KG1 (cell line): ENCODE measurements at places on chromosomes 2 and 18.

DNA sequence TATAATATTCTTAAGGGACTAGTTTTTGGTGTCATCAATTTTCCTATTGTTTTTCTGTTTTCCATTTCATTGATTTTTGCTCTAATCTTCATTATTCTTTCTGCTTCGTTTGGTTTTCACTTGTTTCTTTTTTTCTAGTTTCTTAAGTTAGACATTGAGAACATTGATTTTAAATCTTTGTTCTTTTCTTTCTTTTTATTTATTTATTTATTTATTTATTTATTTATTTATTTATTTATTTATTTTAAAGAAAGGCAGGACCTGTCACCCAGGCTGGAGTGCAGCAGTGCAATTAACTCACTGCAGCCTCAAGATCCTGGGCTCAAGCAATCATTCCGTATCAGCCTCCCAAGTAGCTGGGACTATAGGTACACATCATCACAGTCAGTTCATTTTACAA lies 7.0 kb upstream of the FMNL2 start:
- no peak for DNase-seq

DNA sequence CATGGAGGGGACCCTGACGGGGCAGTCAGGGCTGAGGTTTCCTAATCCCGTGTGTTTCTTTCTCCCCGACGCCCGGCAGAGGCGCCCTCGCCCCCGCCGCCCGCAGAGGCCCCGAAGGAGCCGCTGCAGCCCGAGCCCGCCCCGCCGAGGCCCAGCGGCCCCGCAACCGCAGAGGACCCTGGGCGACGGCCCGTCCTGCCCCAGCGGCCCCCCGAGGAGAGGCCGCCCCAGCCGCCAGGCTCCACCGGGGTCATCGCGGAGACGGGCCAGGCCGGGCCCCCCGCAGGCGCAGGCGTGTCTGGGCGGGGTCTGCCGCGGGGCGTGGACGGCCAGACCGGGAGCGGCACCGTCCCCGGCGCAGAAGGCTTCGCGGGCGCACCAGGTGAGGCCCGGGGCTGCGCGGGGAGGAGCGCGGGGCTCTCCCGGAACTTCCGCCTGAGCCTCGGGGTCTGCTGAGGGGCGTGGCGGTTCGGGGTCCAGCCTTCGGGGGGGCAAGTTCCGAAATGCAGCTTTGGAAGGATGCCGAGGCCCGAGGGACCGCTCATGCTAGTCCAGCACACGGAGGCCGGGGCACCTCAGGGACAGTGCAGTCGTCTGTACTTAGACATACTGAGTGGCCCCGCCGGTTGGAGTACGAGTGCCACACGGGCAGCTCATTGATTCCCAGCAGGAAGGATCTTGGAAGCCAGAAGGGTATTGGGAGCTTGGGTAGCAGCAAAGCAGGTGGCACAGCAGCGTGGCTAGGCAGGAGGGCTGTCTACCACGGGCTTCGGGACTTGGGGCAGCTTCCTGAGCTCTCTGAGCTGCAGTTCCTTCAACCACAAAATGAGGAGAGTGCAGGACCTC lies 60.1 kb downstream of the EMILIN2 start:
- DNase-seq = no peak

DNA sequence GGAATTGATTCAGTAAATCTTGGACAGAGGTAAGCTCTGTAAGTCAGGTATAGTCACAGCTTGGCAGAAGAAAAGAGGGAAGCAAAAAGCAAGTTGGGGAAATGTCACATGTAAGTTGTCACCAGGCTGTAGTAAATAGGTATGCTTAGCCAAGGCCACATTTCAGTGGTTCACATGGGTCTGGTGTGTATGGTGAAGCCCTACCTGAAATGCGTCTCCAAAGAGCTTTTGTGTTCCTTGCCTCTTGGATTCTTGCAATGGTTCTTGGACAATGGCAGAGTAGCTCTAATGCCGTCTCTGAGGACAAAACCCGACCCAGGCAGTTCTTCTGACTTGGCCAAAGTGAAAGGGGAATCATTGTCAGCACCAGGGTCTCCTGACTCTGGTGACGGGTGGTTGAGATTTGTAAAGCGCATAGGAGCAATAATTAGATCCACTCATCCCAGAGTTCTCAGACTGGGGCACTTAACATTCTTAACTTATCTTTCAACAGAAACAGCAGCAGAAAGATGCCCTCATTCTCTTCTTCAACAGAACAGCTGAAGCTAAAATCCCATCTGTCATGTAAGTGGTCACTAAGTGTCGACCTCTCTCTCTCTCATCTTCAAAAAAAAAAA lies 34.4 kb upstream of the RPL37A start:
- DNase-seq = no peak

DNA sequence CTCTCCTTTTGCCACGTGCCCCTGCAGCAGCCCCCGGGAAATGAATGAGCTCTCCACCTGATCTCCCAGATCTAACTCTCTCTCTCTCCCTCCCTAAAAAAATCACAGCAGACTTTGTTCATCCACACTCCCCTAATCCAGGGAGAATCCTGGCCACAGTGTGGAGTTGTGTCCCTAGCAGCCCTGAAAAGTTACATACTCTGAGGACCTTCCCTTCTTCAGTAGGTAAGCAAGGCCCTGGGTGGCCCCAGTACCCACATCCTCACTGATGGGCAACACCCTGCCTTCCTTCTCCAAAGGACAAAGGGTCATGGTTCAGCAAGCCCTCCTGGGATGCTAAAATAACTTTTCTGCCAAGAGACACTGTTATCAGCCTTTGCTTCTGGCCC lies 76.9 kb upstream of the GLI2 start:
- no peak for DNase-seq

DNA sequence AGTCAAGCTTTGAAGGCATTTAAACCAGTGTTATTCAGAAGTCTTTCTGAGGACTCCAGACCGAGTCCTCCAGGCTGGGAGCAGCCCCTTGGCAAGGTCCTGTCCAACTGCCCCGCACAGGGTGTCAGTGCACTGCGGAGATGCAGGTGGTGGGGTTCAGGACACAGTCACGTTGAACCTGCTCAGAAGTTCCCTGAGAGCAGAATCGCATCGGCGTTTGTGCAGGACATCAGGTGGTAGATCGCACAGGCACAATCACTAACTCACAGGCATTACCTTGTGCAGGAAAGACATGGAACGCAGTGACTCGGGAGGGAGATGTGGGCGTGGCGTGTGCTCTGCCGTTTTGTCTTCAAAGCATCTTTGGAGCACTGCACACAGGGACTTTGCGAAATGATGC lies 10.4 kb downstream of the COPS9 start:
- no peak for DNase-seq

GRCh38 chr2:182713601-182714000 lies 2.5 kb upstream of the DNAJC10 start:
- peak; percentile 22 for DNase-seq

- DNase-seq = no peak
Observed at GRCh38 chr2:237618449-237618848, 8.9 kb upstream of the LRRFIP1 start.

GRCh38 chr2:7524195-7524594 lies 607.0 kb downstream of the RNF144A start:
- no peak for DNase-seq

- DNase-seq = no peak
Observed at GRCh38 chr18:75124551-75124950, 84.4 kb downstream of the PTGR3 start.

DNA sequence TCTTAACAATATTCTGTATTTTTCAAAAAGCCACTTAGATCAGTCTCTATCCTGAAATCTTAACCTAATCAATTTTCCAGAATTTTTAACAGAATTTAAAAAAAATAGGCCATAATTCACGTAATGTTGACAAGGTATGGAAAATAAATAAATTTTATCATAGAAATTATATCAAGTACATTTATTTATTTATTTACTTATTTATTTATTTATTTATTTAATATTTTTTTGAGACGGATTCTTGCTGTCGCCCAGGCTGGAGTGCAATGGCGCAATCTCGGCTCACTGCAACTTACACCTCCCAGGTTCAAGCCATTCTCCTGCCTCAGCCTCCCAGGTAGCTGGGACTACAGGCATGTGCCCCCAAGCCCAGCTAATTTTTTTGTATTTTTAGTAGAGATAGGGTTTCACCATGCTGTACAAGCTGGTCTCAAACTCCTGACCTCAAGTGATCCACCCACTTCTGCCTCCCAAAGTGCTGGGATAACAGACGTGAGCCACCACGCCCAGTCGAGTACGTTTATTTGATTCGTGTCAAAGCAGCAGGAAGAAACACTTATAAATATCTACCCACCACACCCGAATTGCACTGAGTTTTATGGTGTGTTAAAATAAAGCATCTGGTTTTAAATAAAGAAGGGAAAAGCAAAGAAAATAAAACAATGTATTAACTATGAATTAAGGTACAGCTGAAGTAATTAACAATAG lies 60.1 kb downstream of the DSC3 start:
- DNase-seq = no peak

DNA sequence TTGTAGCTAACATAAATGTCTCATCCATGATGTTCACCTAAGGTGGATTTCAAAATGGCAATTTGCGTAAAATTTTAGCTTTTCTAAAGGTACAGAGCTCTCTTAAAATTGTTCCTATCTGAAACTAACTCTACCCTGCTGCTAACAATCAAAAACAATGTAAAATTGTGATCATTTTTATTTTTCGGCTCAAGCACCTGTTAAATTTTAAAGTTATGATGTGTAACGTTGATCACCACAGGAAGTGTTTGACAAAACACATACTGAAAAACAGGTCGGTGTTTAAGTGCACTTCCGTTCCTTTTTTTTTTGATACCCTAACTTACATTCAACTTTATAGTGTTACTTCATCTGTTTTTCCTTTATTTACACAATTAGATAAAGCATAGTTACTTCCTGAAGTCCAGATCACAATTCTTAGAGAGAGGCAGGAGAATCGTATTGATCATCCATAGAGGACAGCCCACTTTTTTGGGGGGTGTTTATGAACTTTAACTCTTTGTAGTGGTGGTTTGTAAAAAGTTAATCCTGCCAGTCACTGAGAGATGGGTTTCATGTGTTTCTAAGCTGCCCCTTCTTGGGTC lies 6.0 kb upstream of the NCK2 start:
- no peak for DNase-seq

GRCh38 chr2:98013407-98014042 lies 17.8 kb upstream of the TMEM131 start:
- DNase-seq = no peak

DNA sequence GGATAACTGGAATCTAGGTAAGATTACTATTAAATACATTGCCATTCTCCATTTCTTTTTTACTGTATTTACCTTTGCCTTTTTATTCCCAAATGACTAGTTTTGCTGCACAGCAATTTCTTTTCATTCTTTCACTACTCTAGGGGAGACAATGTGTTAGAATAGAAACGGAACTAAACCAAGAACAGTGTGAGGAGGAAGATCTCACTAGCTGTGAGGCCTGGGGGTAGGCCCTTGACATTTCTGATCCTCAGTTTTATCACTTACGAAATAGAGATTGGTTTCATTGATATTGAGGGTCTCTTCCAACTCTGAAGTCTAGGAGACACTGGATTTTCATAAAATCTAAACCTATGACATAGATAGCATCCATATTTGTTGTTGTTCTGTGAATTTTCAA lies 191.1 kb downstream of the IKZF2 start:
- DNase-seq = no peak

DNA sequence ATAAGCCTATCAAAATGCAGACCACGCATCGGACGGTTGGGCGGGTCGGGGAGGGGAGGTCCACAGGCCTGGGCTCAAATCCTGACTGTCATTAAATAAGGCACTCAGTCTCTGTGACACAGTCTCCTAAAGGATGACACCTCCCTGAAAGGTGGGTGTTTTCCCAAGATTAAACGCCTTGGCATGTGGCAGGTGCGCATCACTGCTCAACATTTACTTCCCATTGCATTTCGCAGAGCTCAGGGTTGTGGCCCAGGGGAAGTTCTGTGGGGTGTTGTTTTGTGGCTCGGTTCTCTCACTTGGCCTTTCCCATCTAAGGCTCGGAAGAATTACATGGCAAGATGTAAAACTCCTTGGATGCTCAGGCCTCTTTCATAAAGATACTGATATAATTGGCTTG lies 107.4 kb downstream of the NCK2 start:
- no peak for DNase-seq

DNA sequence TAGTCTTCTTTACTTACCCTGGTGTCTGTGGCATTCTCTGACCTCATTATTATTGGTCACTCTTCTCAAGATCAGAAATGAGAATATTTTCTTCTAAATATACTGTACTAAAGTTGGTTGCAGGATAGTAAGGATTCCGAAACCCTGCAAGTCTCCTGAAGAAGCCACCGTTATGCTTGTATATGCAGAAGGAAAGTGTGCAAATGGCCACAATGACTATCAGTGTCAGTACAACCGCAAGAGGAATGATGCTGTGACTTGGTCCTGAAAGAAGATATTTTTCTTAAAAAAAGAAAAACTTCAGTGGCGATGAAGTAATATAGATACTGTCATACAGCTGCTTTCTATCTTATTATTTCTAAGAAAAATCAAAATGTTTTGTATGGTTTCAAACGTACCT lies 120.7 kb downstream of the PLA2R1 start:
- DNase-seq = no peak

DNA sequence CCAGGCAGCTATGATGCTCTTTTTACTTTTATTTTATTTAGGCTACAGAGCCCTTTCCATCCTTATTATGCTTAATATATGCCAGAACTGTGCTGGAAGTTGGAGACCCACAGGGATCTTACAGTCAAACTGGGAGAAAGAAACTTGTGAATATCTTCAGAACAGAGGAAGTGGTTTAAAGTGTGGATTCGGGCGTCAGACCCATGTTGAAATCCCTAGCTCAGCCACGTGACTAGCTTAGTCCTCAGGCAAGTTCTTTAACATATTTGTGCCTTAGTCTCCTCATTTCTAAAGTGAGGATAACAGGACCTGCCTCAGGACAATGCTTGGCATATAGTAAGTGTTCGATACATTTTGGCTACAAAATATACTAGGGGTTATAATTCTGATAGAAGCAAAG lies 59.1 kb downstream of the MAP3K20 start:
- DNase-seq = no peak

GRCh38 chr2:192243488-192243887 lies 48.8 kb upstream of the TMEFF2 start:
- DNase-seq = no peak

DNA sequence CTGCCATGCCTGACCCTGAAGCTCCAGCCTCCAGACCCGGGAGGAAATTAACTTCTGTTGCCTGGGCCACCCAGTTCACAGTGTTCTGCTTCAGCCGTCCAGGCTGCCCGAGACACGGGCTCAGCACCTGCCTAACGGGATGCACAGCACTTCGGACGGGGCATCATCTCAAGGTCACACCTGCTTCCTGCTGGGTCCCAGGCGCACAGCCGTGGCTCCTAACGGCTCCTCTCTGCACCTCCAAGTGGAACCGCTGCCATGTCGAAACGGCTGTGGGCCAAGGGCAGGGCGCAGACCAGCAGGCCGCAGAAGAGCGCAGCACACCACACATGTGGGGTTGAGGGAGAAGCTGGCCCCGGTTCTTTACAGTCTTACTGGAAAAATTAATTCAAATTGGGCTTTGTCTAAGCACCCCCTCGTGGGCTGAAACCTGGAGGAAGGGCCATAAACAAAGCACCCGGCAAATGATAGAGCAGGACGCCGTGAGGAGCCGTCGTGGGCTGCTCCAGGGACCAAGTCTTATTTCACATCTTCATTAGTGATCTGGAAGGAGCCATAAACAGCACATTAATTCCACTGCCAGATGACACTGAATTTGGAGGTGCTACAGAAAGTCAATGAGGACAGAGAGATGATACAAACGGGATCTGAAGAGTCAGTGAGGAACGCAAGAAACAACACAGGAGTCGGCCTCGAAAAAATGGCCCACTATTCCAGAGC lies 59.6 kb downstream of the EIPR1 start:
- no peak for DNase-seq

GRCh38 chr2:160252278-160252887 lies 52.3 kb upstream of the ITGB6 start:
- DNase-seq = no peak
